ENCODE measurements at places on chromosomes 5 and 9.

DNA sequence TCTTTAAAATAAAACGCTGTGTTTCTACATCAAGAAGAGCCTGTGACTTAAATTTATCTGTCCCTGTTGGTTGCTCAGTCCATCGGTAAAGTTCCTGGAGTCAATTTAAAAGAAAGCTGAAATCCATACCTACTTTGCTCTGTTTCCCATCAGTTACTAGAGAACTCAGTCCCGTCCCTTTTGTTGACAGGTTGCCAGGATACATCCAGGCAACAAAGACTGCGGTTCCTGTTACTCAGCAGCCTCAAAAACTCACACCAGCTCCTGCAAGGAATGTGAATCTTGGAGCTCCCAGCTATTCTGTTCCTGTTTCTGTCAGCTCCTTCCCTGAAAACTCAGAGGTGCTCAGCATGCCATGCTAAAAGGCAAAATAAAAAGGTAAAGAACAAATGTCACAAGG is at the start of gene ZNF474:
Gene ZNF474, plus strand, starts transcription at position 241 of the 400 bp plus-strand sequence. CDS start 22,445 bp downstream, outside the sequence.
- no peak for DNase-seq

GRCh38 chr5:58503390-58504046 is 12.3 kb downstream of the GAPT start:
- DNase-seq: no peak

DNA sequence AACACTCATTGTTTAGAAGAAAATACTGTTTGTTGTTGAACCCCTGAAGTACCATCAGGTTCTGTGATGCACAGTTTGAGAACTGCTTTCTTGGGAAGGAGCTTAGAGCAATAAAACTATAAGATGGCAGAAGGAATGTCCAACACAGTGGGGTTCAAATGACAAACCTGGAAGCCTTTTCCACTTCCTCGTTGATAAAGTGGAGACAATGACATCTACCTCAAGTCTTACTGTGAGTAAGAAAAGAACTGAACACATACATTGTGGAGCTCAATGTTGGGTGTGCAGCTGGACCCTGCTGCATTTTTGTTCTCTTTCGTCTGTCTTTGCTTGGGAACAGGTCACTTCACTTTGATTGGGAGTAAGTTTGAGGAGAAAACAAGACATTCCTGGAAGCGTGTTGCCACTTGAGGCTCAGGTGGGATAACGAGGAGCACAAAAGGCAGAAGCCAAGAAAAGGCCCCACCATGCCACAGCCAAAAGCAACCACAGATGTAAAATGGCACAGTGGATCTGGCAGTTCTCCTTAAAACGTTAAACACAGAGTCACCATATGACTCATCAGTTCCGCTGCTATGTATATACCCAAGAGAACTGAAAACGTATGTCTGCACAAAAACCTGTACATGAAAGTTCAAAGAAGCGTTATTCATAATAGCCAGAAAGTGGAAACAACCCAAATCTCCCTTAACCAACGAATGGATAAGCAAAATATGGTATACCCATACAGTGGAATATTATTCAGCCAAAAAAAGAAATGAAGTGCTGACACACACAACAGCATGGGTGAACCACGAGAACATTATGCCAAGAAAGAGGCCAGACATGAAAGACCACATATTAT is 42.9 kb upstream of the SUB1 start:
- no peak for DNase-seq

GRCh38 chr9:97188545-97188944 is 118.9 kb upstream of the CCDC180 start:
- no peak for DNase-seq

GRCh38 chr9:33748633-33749304 is 46.6 kb upstream of the PRSS3 start:
- DNase-seq: no peak
